ENCODE measurements at places on chromosomes 3 and 15.

- DNase-seq: no peak
Measured at GRCh38 chr3:194401868-194402329, 2.8 kb upstream of the GP5 start.

GRCh38 chr3:172987273-172987672 is 153.8 kb downstream of the SPATA16 start:
- no peak for DNase-seq

- DNase-seq: no peak
Measured at GRCh38 chr3:192422321-192422996, 304.9 kb downstream of the FGF12 start.

DNA sequence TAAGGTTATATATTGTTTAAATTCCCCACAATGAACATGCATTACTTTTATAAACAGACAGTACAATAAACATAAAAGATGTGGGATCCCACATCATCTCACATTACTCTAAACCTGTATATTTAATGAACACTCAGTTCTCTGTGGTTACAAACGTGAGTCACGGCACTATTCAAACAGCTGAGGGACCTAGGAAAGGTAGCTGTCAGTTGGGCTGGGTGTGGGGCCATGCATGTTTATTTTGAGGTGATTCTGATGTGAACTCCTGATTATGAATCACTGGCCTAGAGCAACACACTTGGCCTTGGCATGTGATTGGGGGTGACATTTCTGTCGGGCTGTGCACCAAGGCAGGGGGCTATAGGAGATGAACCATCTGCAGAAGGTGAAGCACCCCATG is 147.6 kb upstream of the HACD2 start:
- no peak for DNase-seq

GRCh38 chr3:196115678-196116083 is 33.8 kb upstream of the TFRC start:
- DNase-seq: no peak

- DNase-seq: no peak
Measured at GRCh38 chr15:51736751-51737521, 519 bp downstream of the LYSMD2 start.

- DNase-seq: no peak
Measured at GRCh38 chr3:166420071-166420470, 582.8 kb upstream of the BCHE start.

- no peak for DNase-seq
Measured at GRCh38 chr3:112774293-112774926, 72.3 kb downstream of the CD200R1L start.

GRCh38 chr15:67010898-67011616 is 54.3 kb upstream of the SMAD3 start:
- DNase-seq: no peak

GRCh38 chr3:72054976-72055375 is 270.0 kb upstream of the PROK2 start:
- no peak for DNase-seq

DNA sequence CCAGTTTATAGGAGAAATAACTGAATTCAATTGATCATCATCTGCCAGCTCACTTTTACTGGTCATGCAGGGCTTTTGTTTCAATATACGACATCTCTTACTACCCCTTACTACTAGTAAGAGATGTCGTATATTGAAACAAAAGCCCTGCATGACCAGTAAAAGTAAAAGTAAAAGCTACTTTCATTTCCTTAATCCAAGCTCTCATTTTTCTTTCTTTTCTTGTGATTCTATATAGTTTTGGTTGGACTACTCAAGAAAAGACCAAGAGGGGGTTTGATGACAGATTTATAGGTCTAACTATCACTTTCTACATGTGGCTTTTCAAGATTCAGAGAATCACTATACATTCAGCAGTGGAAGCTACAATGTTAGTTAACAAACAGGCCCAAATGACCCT is 1237.3 kb downstream of the ROBO2 start:
- DNase-seq: no peak

- no peak for DNase-seq
Measured at GRCh38 chr15:97076011-97076410, 745.5 kb downstream of the NR2F2 start.

DNA sequence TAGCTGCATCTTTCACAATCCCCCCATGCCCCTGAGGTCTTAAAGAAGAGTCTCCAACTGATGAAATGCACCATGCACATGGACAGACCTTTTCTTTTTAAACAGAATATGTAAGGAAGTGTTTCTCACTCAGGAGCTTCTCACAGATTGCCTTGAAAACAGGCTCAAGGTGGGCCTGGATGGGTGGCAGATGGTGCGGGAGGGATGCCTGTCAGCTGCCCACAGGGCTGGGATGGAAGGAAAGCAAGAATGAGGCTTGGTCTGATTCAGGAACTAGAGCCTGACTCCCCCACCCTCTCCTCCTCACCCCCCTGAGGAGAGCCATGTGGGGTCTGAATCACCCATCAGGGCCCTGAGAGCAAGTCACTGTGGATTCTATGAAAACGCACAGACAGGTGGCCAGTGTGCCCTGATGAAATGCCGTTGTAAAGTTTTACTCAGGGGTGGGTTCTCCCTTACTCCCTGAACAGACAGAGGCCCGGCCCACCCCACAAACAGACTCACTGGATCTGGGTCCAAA is 67.2 kb downstream of the UMPS start:
- DNase-seq: no peak

DNA sequence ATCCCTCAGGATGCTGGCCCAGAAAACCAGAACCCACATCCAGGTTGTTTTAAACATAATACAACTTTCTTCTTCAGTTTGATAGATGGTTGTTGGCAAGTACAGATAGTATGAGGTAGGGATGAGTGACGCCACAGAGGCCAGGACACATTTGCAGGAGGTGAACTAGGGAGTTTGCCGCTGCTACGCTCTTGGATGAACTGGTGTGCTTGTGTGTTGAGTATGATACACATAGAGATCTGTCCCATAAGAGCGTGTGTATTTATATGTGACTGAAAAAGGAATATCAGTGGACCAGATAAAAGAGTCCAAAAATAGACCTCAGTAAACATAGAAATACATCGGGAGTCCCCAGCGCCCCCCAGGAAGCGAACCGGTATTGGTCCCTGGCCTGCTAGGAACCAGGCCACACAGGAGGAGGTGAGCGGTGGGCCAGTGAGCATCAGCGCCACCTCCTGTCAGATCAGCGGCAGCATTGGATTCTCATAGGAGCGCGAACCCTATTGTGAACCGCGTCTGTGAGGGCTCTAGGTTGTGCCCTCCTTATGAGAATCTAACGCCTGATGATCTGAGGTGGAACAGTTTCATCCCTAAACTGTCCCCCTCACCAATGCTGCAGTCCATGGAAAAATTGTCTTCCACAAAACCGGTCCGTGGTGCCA is 98.1 kb downstream of the LRRK1 start:
- DNase-seq: no peak

- DNase-seq: no peak
Measured at GRCh38 chr3:31288641-31289100, 244.1 kb upstream of the STT3B start.

DNA sequence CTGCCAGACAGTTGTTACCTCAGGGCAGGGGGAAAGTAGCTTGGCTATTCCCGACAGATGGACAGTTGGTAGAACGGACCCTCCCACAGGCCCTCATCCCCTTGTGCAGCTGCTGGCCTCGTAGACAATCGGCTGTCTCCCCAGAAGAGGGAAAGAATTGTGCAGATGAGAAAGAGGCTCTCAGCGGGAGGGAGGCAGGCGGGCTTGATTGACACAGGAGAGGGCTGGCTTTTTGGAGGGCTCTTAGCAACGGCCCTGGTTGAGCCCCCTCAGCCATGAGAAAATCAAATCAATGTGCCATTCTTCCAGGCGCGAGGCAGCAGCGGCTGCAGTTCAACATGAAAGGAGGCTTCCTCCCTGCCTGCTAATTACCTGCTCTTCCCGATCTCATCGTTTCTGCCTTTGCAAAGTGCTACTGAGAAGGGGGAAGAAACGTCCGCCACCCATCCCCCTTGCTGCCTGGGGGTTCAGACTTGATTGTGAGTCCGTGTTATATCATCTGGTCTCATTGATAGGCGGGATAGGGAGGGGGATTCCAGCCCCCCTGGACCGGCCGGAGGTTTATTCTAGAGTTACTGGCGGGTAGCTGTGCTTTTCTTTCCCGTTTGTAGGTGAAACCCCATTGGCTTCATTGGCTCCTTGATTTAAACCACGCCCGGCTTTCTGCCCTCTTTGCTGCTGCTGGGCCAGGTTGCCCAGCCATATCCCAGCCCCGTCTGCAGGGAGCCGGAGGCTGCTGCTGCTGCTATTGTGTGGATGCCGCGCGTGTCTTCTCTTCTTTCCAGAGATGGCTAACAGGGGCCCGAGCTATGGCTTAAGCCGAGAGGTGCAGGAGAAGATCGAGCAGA is at the start of gene TAGLN3:
Gene TAGLN3, plus strand, starts transcription at position 287 of the 848 bp plus-strand sequence. Its CDS starts 501 bp downstream, at position 788.
- no peak for DNase-seq

- no peak for DNase-seq
Measured at GRCh38 chr3:114649331-114649730, 355.5 kb downstream of the TIGIT start.

DNA sequence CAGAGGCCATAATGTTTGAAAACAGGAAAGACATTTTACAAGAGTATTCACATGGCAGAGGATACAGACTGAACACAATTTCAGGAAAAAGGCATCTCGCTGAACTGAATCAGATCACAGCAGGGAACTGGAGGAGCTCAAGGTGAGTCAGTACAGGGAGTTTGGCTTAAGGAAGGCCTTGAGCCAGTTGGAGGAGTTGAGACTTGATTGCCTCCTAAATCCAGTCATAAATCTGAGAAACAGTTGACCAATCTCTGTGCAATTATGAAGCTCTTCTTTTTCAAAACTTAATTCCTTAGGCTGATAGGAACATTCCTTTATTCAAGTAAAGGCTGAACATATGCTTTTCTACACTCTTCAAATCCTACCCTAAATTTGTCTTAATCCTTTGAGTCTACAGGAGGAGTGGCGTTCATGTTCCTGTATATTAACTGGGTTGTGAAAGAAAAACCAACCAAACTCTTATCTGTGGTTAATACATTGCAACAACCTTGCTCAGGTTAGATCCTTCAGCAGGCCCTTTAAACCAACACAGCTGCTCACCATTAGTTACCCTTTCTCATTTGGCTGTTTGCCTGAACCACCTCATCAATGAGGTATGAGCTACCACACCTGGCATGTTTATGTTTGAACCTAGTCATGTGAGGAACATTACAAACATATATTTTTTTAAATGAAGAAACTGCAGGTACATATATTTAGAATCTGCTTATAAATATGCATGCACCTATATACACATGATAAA is 404.1 kb upstream of the ATP11B start:
- DNase-seq: no peak

DNA sequence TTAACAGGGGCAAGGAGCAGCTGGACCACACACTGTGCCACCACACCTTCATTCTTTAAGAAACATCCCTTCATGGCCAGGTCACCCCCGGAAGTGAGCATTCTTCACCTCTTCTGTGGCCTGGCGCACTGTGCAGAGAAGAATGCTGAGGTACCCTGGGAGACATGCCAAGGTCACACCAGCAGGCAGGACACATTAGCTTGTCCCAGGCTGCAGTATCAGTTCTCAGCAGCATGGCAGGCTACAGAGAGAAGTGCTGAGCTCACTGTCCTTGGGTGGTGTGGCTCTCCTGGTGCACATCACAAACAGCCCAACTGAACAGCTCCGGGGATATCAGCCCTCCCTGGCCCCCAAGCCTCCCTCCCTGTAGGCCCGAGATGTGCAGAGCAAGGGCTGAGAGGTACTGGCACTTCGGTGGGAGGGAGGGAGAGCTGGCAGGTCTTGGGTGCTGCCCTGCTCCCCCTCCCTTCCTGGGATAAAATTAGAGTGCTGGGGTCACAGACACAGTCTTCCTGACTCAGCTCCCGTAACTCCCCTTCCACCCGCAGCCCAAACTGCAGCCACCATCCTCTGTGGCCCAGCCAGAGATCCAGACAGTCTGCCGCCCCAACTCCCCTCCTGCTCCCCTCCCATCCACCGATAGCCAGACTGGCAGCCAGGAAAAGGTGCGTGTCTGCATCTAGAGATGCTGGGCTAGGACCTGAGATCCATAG is 13.4 kb downstream of the SEMA7A start:
- DNase-seq: peak; percentile 6

DNA sequence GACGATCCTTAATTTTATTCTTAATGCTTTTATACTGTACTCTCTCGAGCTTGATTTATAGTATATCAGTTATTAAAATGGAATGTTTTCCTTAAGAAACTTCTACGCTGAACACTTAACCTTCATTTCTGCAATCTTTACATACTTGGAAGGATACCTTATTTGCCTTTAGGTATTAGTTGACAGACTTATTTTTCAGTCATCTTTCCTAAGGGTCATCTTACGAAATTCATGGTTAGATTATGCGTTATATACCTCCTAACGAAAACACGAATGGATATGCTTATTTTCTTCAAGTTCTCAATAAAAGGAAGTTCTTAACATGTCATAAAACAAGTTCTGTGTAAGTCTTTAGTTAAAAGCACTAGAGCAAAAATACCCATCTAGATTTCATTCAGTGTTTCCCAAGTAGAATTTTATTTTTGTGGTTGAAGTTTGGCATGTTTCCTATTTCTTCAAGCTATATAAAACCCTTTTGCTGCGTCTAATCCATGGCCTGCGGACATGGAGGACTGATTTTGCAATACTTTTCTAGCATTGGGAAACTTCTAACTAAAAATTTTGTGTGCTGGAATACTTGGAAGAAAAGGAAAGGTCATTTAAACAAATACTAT is 231.3 kb downstream of the TP63 start:
- peak; percentile 89 for DNase-seq

- DNase-seq: no peak
Measured at GRCh38 chr3:121630355-121630754, 30.3 kb downstream of the HCLS1 start.

DNA sequence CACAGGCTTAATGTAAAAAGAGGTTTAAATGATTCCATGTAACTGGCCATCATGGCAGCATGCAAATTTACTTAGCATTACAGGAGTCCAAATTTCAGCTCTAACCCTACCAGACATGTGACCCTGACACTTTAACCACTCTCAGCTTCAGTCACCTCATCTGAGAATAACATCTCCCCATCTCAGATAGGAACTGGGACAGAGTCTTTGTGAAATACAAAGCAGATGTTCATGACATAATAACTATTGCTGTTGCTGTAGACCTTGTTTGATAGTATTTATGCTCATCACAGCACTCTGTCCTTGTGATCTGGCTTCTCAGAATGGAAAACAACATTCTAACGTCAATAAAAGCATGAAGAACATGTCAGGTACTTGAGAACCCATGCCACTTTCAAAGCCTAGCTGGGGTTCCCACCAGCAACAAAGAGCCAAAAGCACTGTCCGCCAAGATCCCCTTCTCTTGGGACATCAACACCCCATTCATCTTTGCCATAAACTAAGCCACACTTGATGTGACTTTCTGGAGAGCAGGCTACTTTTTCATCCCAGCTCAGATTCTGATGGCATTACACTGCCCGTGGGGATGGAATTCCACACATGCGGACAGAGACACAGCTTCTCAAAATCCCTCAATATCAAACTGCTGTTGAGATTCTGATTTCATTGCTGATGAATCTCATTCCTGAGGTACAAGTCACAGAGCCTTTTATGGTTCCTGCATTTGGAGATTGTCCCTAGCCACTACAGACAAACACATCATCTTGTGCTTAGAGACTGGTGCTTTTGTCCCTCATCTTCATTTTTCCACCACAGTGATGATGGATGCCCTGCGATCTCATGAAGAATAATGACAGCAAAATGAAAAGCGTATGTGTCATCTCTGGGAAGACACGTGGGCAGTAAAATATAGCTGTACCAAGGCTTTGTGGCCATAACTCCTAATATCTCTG is 202.7 kb downstream of the TNIK start:
- DNase-seq: no peak

- DNase-seq: no peak
Measured at GRCh38 chr3:124115279-124115678, 123.4 kb upstream of the ROPN1 start.
